Lower lobe of right lung (tissue), 2 donors: ENCODE measurements at places on chromosomes 4 and X.

- DNase-seq: no peak
Observed at GRCh38 chr4:124423160-124423559, 289.4 kb downstream of the ANKRD50 start.

DNA sequence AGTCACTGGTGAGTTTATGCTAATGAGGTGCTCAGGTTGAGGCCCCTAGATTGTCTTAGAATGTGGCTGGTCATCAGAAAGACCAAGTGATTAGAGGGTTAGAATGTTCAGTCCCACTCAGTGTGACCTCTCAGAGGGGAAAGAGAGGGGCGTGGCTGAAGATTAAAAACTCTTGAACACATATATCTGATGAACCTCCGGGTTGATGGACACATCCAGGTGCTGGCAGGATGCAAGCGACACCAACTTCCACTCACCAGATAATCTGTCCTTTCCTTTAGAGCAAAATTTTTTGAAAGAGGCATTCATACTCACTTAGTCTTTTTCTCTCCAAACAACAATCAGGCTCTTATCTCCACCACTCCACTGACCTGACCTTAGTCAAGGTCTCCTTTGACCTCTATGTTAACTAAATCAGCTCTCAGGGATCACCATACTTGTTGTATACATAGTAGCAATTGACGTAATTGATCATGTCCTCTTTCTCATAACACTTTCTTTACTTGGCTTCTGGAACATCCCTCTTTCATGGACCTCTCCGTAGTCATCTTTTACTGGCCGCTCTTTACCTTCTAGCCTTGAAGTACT, 14.2 kb downstream of the FAM47E start:
- DNase-seq: no peak

DNA sequence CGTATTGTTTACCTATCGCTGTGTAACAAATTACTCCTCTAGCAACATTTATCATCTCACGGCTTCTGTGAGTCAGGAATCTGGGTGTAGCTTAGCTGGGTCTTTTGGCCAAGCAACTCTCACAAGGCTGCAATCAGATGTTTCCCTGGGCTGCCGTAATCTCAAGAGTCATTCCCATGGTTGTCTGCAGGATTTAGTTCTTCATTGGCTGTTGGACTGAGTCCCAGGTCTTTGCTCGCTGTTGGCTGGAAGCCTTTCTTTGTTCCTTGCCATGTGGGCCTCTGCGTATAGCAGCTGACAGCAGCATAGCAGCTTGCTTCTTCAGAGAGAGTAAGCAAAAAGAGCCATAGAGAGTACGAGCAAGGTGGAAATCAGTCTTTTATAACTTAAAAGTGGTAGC, 16.8 kb downstream of the POLR2B start:
- no peak for DNase-seq

DNA sequence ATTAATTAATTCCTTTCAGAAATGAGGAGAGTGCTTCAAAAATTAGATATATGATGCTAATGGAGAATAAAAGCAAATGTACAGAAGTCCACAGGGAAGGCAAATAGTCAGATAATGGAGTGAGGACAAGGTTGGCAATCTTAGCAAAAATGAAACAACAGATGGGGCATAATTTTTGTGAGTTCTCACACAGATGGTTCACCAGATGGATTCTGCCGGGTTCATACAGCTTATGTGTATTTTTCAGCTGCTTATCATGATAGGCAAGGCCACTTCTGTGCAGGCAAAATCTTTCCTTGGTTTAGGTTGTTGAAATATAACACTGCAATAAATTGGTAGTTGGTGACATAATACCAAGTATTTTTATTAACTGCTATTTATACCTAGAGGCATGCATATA, 1539.0 kb upstream of the IGFBP7 start:
- DNase-seq: no peak

GRCh38 chr4:27101561-27101960, 240.9 kb downstream of the STIM2 start:
- no peak for DNase-seq

GRCh38 chr4:38120772-38121171, 160.6 kb downstream of the PTTG2 start:
- DNase-seq: no peak

DNA sequence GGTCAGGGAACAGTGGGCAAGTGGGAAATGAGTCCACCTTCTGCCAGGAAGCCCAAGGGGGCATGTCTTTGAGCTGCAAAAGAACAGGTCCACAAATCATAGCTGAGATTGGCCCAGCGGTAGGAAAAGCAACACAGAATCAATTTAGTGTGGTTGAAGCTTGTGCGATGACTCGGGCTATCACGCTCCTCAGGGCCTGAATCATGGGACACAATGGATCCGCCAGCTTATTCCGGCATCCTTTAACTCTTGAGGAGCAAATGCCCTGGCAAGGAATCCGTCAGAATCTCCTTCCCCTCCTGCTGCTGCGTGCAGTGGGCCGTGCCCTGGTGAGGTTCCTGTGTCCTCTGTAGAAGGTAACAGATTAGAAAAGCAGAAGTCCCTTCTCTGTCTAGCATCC, 98.0 kb downstream of the RELL1 start:
- no peak for DNase-seq

GRCh38 chr4:30536231-30536630, 183.9 kb upstream of the PCDH7 start:
- DNase-seq: no peak

DNA sequence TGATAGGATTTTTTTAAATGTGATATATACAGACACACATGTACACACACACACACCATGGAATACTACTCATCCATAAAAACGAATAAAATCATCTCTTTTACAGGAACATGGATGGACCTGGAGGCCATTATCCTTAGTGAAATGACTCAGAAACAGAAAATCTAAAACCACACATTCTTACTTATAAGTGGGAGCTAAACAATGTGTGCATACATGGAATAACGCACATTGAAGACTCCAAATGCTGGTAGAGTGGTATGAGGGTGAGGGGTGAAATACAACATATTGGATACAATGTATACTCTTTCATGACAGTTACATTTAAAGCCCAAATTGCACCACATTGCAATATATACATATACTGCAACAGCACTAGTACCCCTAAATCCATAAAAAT, 120.2 kb upstream of the ADGRL3 start:
- no peak for DNase-seq

- no peak for DNase-seq
Observed at GRCh38 chr4:47891928-47892327, 22.5 kb downstream of the NFXL1 start.

DNA sequence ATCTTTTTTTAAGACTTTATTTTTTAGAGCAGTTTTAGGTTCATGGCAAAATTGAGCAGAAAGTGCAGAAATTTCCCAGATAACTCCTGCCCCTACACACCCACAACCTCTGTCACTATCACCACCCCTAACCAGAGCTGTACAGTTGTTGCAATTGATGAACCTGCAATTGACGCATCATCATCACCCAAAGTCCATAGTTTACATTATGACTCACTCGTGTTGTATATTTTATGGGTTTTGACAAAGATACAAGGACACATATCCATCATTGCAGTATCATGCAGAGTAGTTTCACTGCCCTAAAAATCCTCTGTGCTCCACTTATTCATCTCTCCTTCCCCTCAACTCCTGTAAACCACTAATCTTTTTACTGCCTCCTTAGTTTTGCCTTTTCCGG, 34.5 kb upstream of the WAS start:
- no peak for DNase-seq

DNA sequence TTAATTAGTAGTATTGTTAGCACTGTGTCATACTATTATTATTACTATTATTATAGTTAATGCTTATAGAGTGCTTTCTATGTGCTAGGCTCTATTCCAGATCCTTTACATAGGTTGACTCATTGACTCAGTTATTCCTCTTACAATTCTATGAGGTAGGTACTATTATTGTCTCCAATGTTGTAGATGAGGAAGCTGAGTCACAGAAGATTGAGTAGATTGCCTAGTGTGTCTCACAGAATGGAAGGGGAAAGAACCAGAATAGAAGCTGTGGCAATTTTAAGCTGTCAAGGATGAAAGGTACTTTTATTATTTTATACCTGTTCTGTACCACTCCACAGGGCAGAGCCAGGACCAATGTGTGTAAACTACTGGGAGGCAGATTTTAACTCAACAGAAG, 1.9 kb upstream of the TCEAL1 start:
- no peak for DNase-seq

GRCh38 chrX:101482296-101482695, 3.0 kb upstream of the ARMCX4 start:
- no peak for DNase-seq

GRCh38 chr4:14844061-14844460, 158.2 kb upstream of the CPEB2 start:
- no peak for DNase-seq

DNA sequence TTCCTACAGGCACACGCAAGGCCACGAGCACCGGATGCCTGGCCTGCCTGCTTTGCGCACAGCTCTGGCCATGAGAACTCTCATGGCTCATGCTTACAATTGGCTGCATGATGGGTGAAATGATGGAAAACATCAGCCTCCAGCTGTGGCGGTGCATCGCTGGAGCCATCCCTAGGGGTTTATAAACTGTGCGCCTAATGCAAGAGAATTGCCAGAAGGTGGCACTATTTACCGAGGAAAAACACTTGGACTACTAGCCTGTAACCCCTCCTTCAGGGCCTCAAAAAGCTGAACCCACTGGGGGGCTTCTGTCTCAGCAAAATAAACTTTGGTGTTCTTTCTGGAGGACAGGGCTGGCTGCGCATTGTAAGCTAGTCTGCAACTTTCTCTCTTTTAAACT, 51.9 kb downstream of the PHKA2 start:
- DNase-seq: no peak

GRCh38 chr4:24164054-24164693, 274.3 kb upstream of the PPARGC1A start:
- DNase-seq: no peak

DNA sequence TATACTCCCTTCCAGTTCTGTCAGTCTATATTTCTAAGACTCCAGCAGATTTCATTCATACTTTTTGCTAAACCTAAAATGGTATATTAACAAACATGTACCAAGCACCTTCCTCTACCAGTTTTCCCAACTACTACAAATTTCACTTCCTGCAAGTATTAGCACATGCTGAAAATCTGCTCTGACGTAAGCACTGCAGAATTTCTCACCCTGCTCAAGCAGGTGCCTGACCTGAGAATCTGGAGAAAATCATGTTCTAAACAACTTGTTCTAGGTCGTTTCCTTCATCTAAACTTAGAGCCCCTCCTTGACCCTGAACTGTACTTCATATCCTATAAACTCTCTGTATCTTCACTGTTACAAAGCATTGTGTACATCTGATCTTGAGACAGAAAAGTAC, 380.7 kb upstream of the NOCT start:
- no peak for DNase-seq

- no peak for DNase-seq
Observed at GRCh38 chr4:94527556-94528233, 76.0 kb downstream of the PDLIM5 start.

DNA sequence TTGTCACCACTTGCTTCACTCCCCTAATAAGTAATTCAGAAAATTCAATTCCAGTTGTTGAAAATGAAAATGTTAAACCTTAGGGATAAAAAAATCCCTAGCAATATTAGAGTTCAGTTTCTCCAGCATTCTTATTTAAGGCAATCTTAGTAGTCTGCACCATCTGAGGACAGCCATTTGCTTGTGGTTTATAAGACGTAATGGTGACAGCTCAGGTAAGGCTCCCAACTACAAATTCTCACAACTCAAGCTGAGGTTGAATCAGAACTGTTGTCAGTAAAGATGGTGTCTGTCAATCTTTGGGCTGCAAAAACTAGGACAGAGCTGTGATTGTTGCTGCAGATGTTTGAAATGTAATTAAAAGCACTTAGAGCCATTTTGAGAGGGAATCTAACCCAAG, 16.3 kb upstream of the ADGRA3 start:
- DNase-seq: no peak

GRCh38 chrX:16445166-16445752, 204.7 kb upstream of the S100G start:
- no peak for DNase-seq

DNA sequence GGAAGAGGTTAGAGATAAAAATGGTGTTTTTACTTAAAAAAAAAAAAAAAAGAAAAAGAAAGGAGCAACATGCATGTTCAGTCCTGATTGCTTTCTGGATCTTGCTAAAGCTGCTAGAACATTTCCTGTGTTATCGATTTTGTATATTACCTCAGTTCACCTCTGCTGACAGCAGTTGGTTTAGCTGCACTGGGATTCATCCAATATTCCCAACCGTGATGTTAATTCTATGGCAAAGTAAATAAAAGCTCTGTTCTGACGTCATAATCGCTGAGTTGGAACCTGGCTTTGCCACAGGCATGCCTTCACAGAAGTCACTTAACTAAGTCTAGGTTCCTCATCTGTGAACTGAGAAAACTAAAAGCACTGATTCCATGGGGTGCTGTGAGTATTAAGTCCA, 90.7 kb upstream of the SORBS2 start:
- no peak for DNase-seq

- DNase-seq: no peak
Observed at GRCh38 chr4:101345271-101345595, 2.1 kb downstream of the PPP3CA start.

DNA sequence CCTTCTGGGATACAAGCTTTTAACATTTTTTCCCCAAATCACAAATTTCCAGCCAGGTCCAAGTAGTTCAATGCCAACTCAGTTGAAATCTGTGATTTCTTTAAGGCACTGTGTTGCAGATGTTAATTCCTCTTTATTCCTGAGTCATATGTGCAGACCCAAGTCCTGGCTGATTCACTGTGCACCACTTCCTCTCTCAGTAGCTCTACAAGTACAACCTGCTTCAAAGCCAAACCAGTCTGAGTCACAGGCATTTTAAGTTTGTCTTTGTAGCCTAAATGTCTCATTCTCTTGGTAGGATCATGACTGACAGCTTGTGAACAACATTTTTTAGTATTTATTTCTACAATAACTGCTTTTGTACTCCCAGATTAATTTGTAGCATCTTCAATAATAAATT, 165.6 kb upstream of the S100G start:
- no peak for DNase-seq

DNA sequence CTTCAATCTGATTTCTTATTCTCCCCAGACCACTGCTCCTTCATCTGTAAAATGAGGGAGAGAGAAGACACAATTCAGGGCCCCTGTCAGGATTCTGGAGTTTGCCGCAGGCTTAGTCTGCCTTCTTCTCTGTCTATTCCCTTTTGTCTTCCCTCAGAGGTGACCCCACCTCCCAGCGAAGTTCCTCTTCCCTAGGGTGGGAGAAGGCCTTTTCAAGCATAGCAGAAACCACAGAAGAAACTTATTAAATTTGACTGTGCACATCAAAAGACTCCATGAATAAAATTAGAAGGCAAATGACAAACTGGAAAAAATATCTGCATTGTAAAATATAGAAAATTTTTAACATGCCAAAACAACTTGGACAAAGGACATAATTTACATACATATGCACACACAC, 148.8 kb downstream of the HNRNPD start:
- no peak for DNase-seq

DNA sequence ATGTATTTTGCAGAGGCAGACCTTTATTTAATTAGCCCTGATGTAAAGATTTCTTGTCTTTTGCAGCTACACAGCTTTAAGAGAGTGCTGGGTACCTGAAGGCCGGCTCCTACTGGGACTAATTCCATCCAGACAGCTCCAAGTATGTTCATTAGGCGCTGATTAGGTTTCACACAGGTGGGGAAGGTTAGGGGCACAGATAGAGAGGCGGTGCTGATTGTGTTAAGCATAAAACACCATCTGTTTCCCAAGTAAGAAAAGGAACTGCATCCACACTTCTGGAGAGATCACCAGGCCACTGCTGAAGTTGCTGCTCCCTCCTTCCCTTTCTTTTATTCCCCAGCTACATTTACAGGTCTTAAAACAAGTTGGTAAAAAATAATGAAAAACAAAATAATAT, 349.5 kb downstream of the ZIC3 start:
- DNase-seq: no peak
